Hepatocyte (in vitro differentiated cells): ENCODE measurements at places on chromosomes 16 and 17. TPM values are rescaled to one million over a fixed set of nuclear protein-coding genes. Genes with fewer than 3 reads are reported as not detected.

DNA sequence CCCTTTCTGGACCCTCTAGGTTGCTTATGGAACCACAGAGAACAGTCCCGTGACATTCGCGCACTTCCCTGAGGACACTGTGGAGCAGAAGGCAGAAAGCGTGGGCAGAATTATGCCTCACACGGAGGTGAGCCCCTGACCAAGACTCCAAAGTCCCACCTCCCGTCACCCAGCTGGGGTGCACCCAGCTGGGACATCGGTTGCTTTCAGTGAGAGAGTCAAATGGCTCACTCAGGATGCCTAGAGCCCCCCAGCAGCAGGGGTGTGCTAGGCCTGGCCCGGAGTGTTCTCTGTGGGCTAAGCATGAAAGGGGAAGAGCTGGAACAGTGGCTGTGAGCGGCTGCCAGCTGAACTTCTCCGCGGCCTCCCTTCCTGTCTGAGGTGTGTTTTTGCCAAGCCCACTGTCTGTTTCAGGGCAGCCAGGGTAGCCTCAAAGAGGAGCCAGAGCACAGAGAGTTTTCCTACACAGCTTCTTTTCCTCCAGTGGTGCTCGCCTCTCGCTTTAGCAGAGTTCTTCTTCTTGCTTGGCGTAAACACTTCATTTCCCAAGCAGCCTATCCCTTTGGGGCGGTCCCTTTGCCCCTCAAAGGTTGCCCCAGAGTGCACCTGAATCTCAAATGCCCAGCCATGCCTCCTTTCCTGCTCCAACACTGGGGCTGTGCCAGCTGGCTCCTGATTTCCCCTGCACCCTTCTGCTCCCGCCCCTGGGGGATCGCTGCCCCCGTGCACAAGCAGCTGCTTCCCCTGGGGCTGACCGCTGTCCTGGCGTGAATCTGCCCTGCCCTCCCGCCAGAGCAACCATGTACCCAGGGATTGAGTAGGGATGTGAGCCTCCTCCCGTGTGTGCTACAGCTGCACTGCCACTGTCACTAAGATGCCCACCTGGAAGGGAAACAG is 2.6 kb upstream of the CHAD start:
- H3K36me3 ChIP-seq = no peaks in the 10 kb centered on the region
- DNase-seq = no peak
- no peaks in the 10 kb centered on the region for H3K27me3 ChIP-seq
- H3K27ac ChIP-seq = no peak overlapping the region

GRCh38 chr16:7351610-7352510 is 19.2 kb downstream of the RBFOX1 start:
- H3K4me3 ChIP-seq = no peak overlapping the region
- no peak for DNase-seq
- H3K27me3 ChIP-seq = no peaks in the 10 kb centered on the region

DNA sequence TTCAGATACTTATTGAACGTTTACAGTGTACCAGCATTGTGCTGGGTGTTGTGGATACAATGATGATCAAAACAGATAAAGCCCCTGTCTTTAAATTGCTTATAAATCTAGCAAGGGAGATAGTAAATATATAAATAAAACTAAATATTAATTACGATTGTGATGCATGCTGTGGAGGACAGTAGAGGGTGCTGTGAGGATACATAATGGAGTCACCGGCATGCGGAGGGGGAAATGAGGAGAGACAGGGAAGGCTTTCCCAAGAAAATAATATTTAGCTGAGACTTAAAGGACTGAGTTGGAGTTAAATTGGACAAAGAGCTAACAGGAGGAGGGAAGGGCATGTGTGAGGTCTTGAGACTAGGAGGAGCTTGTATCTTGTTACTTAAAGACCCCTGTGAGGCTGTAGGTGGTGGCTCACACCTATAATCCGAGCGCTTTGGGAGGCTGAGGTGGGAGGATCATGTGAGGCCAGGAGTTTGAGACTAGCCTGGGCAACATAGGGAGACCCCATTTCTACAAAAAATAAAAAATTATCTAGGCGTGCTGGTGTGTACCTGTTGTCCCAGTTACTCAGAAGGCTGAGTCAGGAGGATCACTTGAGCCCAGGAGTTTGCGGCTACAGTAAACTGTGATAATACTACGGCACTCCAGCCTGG is 2.4 kb downstream of the DHRS7B start:
- H3K27me3 ChIP-seq = no peaks in the 10 kb centered on the region
- H3K4me3 ChIP-seq = no peak overlapping the region
- peak; percentile 32 for DNase-seq
- peaks cover 9% of the 10 kb centered on the region for H3K4me1 ChIP-seq
- H3K27ac ChIP-seq = no peak overlapping the region
- no peaks in the 10 kb centered on the region for H3K36me3 ChIP-seq

DNA sequence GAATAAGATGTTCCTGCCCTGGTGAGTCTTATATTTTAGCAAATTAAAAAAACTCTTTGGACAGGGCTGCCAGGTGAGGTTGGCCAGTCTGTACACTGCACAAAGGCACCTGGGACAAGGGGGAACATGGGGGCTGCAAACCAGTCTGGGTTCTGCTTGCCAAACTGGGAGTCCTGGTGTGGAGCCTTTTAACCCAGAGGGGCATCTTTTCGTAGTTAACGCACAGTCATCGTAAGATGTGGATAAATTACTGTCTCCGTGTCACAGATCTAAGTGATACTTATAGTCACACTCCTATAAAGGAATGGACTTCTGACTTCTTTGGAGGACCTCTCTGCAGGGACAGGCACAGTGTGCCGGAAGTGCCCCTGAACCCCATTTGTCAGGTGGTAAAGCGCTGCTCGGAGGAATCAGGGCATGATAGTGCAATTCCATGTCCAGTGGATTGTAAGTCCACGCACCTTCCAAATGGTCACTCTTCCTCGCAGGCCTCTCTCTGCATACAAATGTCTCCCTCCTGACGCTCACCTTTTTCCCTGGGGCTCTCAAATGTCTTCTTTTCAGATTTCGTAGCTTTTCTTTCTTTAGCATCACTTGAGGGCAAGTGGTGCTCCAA is 14.7 kb downstream of the DEXI start:
- no peaks in the 10 kb centered on the region for H3K36me3 ChIP-seq
- H3K4me1 ChIP-seq = no peaks in the 10 kb centered on the region
- H3K27ac ChIP-seq = no peak overlapping the region
- DNase-seq = no peak

DNA sequence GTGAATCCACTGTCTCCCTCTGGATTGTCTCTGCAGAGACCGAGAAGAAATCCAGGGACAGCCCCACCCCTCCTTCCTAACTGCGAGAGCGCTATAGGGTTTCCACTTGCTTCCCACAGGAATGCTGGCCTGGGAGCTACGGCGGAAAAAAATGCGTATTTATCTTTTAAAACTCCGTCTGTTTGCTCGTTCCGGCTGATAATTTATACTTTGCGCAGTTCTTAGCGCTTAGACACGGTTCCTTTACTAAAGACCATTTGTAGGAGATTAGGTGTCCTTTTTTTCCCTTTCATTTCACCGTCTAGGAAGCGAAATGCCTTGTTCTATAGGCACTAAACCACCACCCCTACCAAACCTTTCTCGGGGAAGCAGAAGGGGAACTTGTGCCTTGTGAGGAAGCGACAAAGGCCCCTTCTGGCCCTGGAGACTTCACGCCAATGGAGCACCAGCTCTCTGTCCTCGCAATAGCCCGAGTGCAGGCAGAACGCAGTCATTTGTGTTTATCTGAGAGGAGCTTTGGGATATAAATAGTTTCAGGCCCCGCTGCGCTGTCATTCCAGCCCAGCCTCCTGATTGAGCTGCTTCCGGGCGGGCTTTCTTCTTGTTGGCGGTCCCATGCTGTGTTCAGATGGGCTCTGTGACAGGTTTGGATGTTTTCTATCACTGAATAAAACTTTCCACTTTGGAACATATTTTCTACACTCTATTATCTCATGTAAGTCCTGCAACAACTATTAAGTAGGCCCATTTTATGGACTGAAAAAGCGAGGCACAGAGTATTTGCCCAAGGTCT is 791 bp upstream of the SUPT4H1 start:
- no peaks in the 10 kb centered on the region for H3K27me3 ChIP-seq
- H3K27ac ChIP-seq = peak overlapping the region; percentile 93
- peak; percentile 57 for DNase-seq
- peak overlapping the region; percentile 59 for H3K4me3 ChIP-seq
- peaks cover 11% of the 10 kb centered on the region for H3K4me1 ChIP-seq

The LGALS9B gene
- not detected in 2 replicates for total RNA-seq
